ENCODE measurements at places on chromosomes 12 and 14.

GRCh38 chr12:95634622-95635621 is 83.6 kb upstream of the USP44 start:
- DNase-seq = no peak

DNA sequence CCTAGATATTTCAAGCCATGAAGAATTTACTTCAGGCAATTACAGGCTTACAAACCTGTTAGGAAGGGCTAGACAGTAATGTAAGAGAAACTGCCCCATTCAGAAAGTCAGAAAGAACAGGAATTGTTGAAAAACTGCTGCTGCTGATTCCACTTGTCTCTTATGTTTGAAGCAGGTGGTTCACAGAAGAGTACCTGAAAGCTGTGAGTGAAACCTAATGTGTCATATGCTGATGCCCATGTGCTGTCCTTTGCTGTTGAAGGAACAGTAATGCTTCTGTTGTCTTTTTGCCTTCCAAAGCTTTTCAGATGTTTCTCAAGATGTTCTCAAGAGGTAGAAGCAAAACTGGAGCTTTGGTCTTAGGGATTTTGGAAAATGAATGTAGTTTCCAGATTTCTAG is 39.0 kb downstream of the MNAT1 start:
- DNase-seq = no peak

- no peak for DNase-seq
These were observed 5.6 kb downstream of the P2RX7 start for GRCh38 chr12:121138284-121138683.

DNA sequence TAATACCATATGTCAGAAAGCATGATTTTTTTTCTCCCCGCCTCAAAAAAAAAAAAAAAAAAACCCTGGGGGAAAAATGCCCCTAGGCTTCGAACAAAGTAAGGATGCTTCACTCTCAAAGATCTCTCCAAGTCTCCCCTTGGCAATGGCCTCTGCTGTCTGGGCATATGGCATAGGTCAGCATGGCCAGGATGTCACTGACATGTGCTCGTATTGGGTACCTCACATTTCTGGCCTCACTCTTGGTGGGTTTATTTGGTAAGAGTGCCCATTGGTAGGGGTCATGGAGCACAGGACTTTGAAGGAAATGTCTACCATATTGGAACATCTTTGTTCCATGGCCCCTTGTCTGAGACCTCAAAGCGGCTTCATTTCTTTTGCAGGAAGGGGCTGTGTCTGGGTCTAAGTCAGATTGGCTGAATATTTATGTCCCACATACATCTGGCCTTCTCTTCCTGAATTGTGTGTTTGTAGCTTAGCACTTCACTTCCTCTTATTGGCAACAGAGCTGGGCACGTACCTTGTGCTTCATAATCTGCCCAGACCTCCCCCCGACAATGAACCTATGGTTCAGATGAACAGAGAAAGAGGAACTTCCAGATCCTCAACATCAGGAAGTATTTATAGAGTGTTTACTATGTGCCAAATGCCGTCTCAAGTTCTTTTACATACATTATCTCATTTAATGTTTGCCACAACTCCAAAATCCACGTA is 36.3 kb upstream of the OAS1 start:
- no peak for DNase-seq

DNA sequence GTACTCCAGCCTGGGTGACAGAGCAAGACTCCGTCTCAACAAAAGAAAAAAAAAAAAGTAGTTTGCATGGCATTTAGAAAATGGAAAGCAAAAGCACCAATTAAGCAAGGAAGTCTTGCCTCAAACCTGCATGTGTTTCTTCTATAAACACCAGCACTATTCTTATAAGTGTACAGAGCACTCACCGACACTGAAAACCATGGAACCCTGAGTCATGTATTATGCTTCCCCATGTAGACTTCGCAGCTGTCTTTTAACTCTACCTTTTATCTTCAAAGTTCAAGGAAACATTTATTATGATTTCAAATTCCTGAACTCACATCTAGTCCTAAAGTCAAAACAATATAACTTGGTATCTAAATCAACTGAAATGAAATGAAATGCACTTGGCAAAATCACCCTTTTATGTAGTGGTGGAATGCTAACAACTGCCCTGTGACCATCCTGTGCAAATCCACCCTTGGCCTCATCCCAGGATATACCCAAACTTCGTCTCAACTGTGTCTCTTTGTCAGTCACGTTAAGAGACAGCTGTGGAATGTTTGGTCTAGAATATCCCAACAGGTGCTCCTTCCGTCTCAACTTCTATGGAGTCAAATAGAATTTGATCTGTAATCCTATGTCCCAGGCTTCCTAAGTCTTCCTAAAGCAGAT is 4.8 kb downstream of the BCAT1 start:
- no peak for DNase-seq

- no peak for DNase-seq
These were observed 42.0 kb upstream of the NT5DC3 start for GRCh38 chr12:103882861-103883596.
